ENCODE measurements at places on chromosomes 12 and 14.

DNA sequence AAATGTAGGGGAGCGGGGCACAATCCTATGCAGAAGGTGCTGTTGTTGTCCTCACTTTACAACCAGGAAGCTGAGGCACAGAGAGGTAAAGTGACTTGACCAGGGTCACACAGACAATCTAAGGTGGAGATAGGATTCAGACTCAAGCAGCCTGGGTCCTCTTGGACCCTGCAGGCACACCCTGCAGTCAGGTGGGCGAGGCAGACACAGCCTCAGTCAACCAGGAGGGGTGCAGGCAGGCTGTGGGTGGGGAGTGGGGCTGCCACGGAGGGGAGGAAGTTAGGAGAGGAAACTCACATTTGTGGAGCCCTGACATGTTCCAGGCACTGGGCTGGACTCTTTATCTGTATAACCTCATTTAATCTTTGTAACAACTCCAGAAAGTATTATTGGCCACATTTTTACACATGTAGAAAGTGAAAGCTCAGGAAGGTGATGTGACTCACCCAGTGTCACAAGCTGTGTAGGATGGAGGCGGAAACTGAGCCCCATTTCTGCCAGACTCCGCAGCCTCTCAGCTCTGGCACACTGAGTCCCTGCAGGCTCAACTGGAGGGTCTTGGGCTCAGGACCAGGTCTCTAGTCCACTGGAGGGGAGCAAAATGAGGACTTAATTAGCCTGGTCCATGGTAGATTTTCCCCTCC lies 24.9 kb upstream of the CHGA start:
- no peak for DNase-seq

GRCh38 chr14:44995196-44995595 lies 33.2 kb downstream of the TOGARAM1 start:
- DNase-seq, result no peak

DNA sequence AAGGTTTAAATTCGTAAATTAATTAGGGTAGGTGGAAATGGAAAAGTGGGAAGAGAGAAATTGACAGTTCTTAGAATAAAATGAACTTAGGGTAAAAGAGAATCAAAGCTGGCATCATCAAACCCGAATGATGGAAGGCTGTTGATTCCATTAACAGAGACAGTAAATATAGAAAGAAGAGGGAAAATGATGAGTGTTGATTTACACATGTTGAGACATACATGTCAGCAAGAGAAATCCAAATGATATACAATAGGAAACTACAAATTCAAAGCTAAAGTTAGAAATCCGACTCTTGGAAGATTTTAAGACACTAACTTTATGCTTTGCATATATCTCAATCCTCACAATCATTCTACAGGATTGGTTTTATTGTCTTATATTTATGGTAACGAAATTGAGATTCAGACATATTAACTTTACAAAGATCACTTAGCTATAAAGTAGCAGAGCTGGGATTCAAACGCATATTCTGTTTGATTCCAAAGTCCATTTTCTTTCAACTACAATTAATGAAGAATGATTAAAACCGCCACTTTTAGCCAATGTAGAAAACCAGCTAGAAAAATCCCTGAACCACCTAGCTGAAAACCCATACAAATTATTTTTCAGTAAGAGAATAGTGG lies 30.2 kb downstream of the LIMA1 start:
- no peak for DNase-seq

GRCh38 chr12:30908722-30909348 lies 17.7 kb upstream of the TSPAN11 start:
- DNase-seq, result no peak

- no peak for DNase-seq
These were observed 161.6 kb downstream of the PIK3C2G start for GRCh38 chr12:18422871-18423270.

DNA sequence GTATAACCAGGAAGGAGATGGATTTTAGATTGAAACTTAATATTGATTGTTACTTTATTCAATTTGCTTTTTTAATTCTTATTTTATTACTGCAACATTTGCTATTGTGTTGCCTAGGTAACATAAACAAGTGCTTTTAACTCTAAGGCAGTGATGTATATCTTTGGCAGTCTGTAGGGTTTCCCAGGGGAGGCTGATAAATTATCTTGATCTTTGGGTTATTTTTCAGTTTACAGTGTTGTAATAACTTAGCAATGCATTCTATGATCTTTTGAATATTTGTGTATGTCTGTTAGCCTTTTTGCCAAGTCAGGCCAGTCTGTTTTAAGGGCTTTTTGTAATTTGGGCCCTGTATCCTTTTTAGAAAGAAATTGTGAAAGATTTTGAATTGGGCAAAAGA lies 7.8 kb upstream of the DTD2 start:
- DNase-seq, result no peak

GRCh38 chr12:42099433-42099832 lies 45.2 kb downstream of the GXYLT1 start:
- DNase-seq, result no peak

- no peak for DNase-seq
These were observed 129.6 kb upstream of the SOX5 start for GRCh38 chr12:24079083-24079482.

GRCh38 chr12:57276935-57277563 lies 26.1 kb upstream of the STAC3 start:
- DNase-seq, result no peak

DNA sequence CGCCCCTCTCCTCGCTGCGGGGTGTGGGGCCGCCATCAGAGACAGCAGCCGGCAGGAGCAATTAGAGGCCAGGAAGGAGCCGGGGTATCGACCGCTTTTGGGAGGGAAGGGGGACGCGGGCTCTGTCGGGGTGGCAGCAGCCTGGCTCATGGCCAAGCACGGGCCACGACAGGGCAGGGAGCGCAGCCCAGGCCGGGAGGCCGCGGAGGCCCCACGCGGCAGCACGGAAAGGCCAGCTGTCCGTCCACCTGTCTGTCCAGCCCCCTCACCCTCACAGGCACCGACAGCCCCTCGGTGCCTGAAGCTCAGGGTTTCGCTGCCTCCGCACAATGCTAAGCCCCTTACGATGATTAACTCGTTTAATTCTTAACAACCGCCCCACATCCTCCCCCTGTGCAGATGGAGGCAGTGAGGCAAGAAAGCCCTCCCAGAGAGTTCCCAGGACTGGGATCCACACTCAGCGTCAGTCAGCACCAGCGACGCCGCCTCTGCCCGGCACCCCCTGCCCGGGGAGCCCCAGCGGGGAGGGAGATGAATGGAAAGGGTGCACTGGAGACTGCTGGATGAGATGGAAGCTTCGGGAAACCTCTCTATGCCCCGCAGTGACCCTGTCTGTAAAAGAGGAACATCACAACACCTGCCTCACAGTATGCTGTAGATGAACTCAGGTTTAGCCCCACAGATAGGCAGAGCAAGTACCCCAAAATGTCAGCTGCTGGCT lies 23.7 kb downstream of the NCOR2 start:
- DNase-seq, result no peak

GRCh38 chr12:1939801-1940607 lies 21.6 kb upstream of the CACNA2D4 start:
- DNase-seq, result peak; percentile 77

- no peak for DNase-seq
These were observed 124.2 kb downstream of the SRGAP1 start for GRCh38 chr12:63968673-63969072.

GRCh38 chr12:24723759-24724158 lies 225.1 kb downstream of the BCAT1 start:
- DNase-seq, result no peak

- DNase-seq, result no peak
These were observed 489.8 kb upstream of the FLRT2 start for GRCh38 chr14:85040046-85040685.

GRCh38 chr12:12190087-12190809 lies 76.6 kb downstream of the LRP6 start:
- no peak for DNase-seq

GRCh38 chr12:26767116-26767515 lies 65.9 kb downstream of the ITPR2 start:
- no peak for DNase-seq

GRCh38 chr12:42565633-42566032 lies 23.9 kb downstream of the PRICKLE1 start:
- no peak for DNase-seq

- DNase-seq, result no peak
These were observed 325 bp downstream of the C12orf60 start for GRCh38 chr12:14803830-14804160.

Data from stimulated activated CD4-positive, alpha-beta T cell treated with anti-CD3 and anti-CD28 coated beads, Interleukin-15, amount 100 ng/mL, for 1 hour (primary cell).